ENCODE measurements at places on chromosomes 5 and 9.

DNA sequence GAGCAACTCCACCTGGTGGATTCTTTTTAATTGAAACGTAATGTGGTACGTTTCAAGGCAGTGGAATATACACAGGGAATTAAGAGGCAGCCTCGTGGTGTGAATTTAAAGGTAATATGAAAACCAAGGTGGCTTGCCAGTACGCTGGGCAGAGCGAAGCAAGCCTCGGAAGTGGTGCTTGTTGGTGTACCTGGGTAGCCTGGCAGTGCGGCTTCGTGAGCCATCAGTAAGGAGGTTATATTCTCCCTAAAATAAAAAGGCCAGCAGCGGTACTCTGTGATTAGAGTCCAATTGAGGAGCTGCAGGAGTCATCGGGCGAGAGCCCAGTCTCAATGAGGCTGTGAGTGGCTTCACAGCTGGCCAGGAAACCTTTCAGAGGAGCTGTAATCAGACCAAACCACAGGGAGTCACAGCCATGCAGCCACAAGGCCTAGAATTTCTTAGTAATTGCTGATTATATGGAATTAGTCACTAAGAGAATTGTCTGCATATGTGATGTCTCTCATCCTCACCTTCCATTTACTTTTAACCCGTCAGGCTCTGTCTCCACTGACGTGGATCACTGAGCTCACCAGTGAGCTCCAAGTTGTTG is 57.7 kb downstream of the DCP2 start:
- DNase-seq: no peak

DNA sequence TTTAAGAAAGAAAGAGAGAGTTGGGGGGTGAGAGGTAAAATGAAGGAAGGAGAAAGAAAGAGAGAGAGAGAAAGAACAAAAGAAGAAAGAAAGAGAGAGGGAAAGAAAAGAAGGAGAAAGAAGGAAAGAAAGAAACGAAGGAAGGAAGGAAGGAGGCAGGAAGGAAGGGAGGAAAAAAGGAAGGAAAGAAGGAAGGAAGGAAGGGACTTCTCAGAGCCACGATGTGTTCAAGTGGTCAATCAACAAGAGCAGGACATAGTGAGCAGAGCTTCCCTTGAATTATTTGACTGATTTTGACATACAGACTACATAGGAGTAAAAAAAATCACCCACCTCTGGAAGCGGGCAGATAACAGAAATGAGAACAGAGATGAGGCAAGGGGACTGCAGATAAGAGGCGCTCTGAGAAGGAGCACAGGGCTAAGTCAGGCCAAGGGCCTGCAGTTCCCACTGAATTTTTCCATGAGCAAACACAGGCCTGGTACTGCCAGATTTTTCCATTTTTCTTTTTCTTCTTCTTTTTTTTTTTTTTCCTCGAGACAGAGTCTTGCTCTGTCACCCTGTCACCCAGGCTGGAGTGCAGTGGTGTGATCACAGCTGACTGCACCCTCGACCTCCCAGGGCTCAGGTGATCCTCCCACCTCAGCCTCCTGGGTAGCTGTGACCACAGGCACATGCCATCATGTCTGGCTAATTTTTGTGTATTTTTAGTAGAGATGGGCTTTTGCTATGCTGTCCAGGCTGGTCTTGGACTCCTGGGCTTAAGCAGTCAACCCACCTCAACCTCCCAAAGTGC is 77.7 kb upstream of the IL17B start:
- peak; percentile 96 for DNase-seq

GRCh38 chr9:82363682-82364081 is 375.1 kb downstream of the SPATA31D1 start:
- no peak for DNase-seq

DNA sequence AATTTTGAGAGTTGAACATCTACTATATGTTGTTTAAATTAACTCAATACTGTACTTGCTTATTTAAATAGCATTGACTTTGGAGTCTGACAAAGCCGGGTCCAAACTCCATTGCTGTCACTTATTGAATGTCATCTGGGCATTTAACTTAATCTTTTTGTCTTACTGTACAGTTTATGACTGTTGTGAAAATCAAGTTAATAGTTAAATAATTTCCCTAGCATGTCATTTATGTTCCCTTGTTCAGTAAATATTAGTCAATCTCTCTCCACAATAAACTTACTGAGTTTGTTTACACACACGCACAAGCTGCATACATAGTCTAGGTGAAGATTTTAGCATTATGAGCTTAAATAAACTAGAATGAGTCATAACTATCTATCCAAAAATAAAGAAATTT is 6.3 kb upstream of the UGCG start:
- no peak for DNase-seq

GRCh38 chr5:12659686-12660085 is 755.4 kb upstream of the CTNND2 start:
- DNase-seq: no peak

- no peak for DNase-seq
These were observed 10.7 kb upstream of the ANKDD1B start for GRCh38 chr5:75600535-75600934.

DNA sequence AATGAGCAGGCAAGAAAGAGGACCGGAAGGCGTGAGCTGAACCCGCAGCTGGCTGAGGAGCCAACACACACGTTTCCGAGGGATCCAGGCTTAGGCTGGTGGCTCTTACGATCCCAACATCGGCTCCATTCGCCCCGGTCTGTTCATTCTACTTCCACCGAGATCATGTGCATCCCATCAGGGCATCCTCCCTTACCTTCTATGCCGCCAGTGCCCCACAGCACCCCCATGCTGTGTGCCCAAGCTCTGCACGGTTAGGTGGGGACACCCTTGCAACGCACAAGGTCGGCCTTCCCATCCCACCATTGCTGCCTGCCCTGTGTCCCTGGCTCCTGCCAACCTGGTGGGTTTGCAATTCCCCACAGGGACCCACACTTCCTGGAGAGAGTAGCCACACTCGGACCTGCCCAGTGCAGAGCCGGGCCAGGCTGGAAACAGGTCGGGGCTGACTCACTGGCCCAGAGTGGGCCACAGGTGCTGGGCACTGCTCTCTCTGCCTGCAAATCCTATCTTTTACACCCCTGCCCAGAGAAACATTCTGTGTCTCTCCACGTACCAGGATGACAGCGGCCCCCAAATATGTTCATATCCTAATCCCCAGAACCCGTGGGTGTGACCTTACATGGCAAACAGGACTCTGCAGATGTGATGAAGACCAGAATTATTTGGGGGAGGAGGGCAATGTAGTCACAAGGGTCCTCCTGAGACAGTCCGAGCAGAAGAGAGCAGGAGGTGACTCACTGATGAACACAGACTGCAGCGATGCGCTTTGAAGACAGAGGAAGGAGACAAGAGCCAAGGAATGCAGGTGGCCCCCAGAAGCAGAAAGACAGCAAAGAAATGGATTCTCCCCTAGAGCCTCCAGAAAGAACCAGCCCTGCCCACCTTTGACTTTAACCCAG is 182.2 kb downstream of the AUH start:
- DNase-seq: no peak

GRCh38 chr9:137357166-137357565 is 55.1 kb upstream of the NRARP start:
- no peak for DNase-seq

DNA sequence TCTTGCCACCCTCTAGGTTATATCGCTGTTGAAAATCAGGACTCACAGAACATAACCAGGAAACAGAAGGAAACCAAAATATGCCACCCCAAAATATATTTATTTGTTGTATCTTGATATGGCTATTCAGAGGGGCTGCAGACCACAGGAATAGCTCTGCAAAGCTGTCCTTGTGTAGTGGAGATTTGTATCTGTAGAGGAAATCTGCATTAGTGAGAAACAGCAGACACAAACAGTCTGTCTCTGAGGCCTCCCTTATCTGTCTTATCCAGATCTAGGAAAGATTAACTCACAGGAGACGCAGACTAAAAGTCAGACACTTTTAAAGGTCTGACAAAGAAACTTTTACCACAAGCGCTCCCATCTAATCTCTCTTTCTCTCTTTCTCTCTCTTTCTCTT is 54.1 kb upstream of the CEMIP2 start:
- DNase-seq: no peak

GRCh38 chr5:151483647-151484046 is 36.2 kb downstream of the SLC36A1 start:
- DNase-seq: no peak

GRCh38 chr9:125457357-125457756 is 195.7 kb downstream of the GAPVD1 start:
- no peak for DNase-seq

DNA sequence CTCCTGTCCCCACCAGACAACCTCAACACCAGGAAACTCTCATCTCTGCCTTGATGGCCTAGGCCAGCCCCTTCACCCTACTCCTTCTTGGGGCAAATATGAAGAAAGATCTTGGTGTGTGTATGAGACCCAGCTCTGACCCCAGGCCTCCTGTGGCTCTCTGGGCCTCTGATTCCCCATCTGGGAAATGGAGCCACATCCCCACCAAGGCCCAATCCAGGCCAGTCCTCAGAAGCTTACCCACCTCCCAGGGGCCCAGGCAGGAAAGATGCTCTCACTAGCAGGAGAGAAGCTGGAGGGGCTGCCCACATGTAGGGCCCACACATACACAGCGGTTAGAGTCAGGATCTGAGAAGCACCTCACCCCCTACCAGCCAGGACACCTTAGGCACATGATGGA is 38.9 kb downstream of the BICD2 start:
- no peak for DNase-seq

GRCh38 chr9:73143711-73144328 is 7.8 kb upstream of the ANXA1 start:
- DNase-seq: peak; percentile 20

DNA sequence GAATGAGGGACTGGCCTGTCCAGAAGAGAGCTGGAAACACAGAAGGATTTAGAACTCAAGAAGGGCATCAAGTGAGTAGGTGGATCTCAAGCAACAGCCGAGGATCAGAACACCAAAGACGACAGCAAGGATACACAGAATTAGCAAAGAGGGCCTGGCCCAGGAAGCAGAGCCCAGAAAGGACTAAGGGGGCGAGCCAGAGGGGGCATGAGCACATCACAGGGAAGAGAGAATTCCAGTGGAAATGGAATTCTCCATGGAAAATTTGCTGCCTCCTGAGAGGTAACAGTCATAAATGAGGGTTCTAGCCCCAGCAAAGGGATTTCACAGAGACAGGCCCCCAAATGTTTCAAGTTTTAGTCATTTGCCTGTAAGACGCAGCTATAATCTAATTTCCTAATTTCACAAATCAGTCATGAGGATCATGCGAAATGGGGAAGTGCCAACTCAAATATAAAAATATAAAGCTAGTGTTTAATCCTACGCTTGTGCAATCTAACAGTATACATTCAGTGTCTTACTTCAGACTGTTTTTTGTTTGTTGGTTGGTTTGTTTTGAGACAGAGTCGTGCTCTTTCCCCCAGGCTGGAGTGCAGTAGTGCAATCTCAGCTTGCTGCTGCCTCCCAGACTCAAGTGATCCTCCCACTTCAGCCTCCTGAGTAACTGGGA is 46.7 kb downstream of the FNBP1 start:
- DNase-seq: no peak

- no peak for DNase-seq
These were observed 1109.0 kb upstream of the ACO1 start for GRCh38 chr9:31275419-31275818.

- peak; percentile 48 for DNase-seq
These were observed 3.8 kb downstream of the SMARCA2 start for GRCh38 chr9:2018764-2019558.

DNA sequence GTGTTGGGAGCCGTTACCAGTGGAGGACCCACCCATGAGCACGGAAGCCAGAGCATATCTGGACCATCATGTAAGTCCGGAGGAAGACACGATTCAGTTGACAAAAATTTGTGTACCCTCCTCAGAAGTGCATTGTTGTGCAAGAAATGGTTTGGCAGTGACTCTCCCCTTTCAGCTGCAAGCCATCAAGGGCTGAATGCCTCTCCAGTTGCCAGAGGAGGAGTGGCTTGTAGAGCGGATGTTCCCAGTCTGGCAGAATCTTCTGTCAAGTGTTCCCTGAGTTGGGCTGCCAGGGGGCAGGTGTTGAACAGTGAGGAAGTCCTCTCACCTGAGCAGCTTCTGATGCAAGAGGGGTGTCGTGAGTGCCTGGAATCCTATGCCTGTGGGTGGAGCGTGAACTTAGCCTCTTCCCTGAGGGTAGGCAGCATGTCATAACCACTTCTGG is 27.6 kb upstream of the CDKN2AIPNL start:
- no peak for DNase-seq

DNA sequence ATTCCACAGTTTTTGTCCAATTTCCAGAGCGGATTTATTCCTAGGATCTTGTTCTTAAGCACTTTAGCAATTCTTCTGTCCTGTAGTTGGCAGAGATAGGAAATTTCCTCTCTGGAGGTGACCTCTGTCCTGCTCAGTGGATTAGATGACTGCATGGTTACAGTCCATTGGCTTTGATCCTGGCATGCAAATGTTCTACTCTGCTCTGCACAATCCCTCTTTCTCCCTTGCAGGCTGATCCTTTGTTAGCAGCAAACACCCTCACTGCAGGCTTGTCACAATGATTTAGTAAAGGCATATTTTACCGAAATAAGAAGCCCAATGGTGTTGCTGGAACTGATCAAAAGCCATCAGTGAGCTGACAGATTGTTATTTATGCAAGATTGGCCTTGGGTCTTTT is 243.8 kb downstream of the COX7C start:
- DNase-seq: no peak

- DNase-seq: peak; percentile 64
These were observed 478 bp downstream of the RAB14 start for GRCh38 chr9:121201045-121201737.

DNA sequence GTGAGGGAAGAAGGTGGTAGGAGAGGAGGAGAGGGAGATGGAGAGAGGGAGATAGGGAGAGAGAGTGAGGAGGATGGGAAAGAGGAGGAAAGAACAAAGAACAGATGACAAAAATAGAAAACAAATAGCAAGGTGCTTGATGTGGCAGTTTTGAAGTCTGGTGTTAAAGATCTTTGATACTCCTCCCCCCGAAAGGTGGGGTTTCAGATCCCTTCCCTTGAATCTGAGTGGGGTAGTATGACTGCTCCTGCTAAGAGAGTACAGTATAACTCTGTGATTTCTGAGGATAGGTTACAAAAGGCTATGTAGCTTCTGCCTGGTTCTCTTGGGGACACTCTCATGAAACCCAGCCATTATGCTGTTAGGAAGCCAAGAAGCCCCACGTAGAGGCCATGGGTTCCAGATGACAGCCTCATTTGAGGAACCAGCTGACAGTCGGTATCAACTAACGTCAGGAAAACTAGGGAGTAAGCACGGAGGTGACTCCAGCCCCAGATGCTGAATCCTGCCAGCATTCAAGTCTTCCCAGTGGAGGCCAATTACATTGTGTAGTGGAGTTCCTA is 102.1 kb downstream of the FANCC start:
- DNase-seq: no peak

DNA sequence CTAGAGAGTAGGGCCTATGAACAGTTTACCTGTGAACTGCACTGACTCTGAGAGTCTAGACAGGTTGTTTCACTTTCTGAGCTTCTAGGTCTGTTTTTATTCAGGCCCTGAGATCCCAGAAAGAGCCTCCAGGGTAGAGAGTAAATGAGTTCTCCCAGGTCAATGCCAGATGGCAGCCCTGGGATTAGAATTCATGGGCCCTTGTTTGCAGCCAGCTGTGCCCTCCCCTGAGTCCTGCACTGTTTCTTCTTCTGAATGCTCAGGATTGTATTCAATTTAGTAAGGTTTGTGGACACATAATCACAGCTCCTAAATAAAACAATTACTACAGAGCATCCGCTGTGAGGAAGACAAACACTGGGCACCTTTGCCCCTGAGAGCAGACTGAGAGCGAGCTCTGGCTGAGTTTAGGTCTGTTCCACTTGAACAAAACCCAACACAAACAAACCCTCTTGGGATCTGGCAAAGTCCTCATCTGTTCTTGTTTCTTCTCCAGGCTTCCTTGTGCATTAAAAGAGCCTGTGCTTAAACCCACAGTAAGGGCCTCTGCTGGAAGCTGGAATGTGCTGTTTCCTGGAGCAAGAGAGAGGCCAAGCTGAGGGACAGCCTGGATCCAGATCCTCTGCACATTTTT is 29.9 kb downstream of the FAM219A start:
- DNase-seq: no peak

Data from hematopoietic multipotent progenitor cell treated with erythropoietin and hydrocortisone succinate and interleukin-3 and kit ligand, for 8 days (in vitro differentiated cells).